ENCODE measurements at places on chromosomes 4 and X.

DNA sequence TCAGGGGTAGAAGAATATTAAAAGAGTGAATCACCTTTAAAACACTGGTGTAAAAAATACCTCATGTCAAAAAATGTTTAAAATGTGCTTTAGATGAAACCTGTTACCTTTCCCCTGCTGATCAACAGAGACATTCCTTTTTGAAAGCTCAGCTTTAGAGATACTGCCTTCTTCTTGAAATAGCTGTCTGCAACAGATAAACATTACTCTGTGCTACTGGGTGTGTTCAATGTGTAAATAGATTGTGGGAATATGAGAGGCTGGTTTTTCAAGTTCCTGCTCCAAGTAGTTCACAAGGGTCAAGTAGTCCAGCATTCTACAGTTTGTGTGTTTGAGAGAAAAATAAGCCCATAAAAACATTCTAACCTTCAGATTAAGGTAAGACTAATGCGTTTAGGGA is at the start of gene SYTL5:
TSS of gene SYTL5 (plus strand) at position 263 of the 400 bp plus-strand sequence. CDS start 27,337 bp downstream, outside the sequence.
- no peak for DNase-seq

DNA sequence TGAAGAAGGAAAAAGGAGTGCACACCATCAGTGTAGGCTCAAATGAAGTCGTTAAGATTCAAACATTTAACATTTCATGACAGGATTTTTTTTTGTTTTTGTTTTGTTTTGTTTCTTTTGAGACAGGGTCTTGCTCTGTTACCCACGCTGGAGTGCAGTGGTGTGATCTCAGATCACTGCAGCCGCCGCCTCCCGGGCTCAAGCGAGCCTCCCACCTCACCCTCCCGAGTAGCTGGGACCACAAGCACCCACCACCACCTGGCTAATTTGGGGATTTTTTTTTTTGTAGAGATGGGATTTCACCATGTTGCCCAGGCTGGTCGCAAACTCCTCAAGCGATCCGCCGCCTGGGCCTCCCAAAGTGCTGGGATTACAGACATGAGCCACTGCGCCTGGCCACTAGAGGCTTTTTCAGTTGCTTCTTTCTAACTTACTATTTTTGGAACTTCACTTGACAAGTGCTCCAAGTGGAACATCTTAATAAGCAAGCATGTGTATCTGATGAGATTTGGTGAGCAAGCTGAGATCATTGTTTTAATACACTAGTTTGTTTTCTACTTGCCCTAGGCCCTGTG is 78.9 kb upstream of the CNKSR2 start:
- no peak for DNase-seq

DNA sequence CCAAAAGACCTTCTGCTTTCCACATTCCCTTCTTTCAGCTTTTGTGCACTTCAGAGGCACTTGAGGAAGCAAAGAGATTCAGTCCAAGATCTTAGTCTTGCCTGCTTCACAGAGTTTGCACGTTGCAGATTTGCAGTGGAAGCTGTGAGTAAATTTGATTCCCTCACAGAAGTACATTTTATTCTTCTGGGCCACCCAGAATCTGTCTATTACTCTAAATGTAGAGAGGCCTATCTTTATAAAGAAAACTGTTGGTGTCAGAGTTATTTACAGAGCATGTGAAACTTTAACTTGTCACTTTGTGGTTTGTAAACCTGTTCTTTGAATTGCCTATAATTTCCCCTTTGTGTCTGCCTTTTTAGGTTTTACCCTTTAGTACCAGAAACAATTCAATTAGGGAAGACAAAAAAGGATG is 15.5 kb downstream of the SPRY1 start:
- no peak for DNase-seq

DNA sequence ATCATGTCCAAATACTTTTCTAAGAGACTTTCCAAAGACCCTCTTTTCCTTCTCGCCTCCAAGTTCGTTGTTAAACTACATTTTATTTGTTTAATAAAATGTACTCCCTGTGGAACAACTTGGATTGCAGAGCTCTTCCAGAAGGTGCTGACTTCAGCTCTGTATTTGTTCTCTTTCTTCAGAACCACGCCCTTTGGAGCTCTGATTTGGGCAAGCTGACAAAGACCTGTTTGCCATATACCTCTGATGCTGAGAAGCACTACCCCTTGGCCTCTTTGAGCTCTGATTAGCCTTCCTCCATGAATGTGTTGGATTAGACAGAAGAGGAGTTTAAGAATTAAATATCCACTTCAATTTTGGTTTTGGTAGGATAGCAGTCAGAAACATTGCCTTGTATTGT is 815.1 kb upstream of the POU3F4 start:
- no peak for DNase-seq

DNA sequence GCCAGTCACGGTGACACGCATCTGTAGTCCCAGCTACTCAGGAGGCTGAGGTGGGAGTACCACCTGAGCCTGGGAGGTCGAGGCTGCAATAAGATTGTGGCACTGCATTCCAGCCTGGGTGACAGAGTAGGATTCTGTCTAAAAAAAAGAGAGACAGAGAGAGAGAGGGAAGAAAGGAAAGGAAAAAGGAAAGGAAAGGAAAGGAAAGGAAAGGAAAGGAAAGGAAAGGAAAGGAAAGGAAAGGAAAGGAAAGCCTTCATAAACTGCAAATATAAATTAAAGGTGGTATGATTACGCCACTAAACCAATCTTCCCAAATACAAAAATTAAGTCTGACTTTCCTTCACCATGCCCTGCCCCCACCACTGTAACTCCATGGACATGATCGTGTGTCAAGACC is 259.3 kb upstream of the GATB start:
- DNase-seq: no peak

DNA sequence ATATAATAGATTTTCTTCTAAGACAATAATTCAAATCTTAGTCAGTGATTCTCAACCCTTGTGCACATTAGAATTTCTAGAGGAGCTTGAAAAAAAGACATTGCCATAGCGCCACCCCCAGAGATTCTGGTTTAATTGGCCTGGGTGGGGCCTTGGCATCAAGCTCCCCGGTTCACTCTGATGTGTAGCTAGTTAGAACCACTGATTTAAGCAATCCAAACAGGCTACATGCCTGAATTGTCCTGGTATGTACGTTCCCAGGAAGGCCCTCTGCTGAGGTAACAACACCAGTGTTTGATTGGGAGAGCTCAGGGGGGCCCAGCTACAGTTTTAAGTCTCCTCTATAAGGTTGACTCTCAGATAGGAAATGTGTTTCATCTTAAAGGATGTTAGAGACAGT is 1.3 kb upstream of the ATP10D start:
- no peak for DNase-seq

- DNase-seq: no peak
Observed at GRCh38 chr4:41260116-41260733, 3.5 kb downstream of the UCHL1 start.

- no peak for DNase-seq
Observed at GRCh38 chrX:43974100-43974475, 898 bp upstream of the NDP start.

DNA sequence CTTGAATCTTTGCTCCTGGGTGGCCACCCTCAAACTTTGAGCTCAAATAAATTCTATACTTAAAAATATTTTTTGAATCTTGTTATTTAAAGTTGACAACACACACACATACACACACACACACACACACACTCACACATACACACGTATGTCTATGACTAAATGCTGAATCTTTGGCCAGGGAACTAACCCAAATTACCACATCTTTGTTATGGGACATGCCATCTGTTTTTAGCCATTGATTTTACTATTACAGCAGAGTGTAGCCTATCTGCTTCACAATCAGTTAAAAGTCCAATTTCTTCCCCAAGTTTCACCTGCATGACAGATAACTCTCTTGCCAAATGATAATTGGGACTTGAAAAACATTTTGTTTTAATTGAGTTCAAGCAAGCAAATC is 45.0 kb upstream of the USP46 start:
- no peak for DNase-seq

DNA sequence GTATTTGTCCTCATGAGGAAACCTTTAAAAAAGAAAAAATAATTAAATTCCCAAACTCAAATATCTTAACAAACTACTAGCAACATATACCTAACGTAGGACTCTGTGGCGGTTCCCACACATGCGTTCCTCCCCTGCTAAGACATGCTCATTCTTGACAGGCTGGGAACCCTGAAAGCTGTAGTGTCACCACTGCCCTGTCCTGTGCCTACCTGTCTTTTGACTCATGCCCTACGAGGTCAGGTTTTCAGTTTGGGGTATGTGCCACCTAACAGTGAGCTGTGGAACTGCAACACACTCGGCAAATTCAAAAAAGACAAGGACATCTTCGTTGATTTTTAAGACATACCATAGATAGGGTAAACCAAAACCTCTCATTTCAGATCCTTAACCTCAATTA is 17.8 kb downstream of the IDS start:
- DNase-seq: no peak

Measured in brain pericyte (primary cell).